ENCODE measurements at places on chromosomes 5 and 9. TPM values are rescaled to one million over a fixed set of nuclear protein-coding genes. Genes with fewer than 3 reads are reported as not detected.

- DNase-seq = no peak
Observed at GRCh38 chr9:76537150-76537646, 78.2 kb downstream of the GCNT1 start.

DNA sequence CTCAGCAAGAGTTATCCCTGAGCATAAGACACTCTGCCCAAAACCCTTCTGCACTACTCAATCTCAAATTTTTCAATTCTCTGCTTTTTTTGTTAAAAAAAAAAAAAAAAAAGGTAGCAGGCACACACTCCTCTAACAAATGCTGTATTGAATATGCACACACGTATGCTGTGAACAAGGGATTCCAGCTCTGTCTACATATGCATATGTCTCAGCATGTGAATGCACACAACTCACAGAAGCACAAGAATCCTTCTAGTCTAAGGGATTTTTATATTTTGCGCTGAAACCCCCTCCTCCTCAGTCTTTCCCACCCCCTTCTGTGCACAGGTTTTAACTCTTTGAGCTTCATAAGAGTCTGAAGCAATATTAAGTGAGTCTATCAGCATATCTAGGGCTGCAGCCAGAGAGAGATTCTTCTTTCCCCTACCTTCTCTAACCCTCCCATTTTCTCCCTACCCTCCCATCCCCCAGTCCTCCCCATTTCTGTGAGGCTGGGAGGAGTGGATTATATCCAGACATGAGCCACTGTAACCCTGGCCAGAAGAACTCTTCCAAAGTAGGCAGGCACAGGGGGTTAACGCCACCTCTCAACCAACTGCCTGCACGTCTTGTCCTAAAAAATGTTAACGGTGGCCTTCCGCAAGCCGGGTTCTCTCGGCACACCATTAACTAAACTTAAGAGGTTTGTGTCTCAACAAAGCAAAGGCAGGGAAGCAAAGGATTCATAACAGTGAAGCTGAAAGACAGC, 1.0 kb downstream of the GABRB2 start:
- DNase-seq = no peak

DNA sequence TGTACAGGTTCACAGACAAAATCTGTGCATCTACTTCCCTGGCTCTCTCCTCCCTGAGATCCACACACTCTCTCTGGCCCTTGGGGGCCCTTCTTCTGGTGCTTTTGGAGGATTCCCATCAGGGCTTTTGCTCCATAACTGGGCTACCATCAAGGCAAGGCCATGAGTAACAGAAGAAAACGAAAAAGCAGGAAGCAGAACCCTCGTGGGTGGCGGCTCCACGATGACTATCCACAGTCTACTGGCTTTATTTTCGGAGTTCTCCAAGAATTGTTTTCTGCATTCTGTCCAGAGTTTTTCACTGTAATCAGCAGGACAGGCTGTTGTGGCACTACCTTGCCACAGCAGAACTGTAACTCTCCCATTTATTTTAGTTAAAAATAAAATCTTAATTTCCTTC, 19.9 kb downstream of the PNPLA7 start:
- DNase-seq = no peak

GRCh38 chr5:109550077-109550476, 139.7 kb upstream of the MAN2A1 start:
- no peak for DNase-seq

DNA sequence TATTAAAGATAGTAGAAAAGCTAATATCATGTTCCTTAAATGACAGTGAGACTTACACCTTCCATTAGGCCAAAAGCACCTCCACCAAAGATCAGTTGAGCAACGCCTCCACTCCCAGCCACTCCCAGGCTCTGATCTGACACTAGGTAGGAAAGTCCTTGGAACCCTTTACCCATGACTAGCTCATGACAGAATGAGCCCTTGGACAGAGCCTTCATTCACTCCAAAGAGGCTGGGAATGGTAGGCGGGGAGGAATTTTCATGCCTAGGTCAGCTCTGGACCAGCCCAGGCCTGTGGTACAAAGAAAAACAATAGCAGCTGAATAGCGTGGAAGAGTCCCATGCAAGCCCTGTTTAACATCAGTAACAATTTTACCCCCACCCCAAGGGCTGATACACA, 493.7 kb downstream of the NR2F1-AS1 start:
- no peak for DNase-seq

- no peak for DNase-seq
Observed at GRCh38 chr5:131968396-131968954, 23.0 kb upstream of the MEIKIN start.

DNA sequence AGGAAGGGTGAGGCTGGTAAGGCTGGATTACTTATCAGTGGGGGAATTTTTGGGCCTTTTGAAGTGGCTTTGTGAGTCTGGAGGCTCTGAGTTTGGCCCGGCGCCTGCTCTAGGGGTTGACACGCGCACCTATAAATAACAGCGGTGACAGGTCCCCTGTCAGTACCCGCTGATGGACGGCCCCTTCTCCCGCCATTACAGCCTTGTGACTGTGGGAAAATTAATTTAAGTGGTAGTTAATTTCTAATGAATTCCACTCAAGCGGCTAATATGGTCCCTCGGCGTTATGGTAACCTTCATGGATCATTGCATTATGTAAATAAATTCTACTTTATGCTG, 16.5 kb downstream of the MRPL36 start:
- no peak for DNase-seq

DNA sequence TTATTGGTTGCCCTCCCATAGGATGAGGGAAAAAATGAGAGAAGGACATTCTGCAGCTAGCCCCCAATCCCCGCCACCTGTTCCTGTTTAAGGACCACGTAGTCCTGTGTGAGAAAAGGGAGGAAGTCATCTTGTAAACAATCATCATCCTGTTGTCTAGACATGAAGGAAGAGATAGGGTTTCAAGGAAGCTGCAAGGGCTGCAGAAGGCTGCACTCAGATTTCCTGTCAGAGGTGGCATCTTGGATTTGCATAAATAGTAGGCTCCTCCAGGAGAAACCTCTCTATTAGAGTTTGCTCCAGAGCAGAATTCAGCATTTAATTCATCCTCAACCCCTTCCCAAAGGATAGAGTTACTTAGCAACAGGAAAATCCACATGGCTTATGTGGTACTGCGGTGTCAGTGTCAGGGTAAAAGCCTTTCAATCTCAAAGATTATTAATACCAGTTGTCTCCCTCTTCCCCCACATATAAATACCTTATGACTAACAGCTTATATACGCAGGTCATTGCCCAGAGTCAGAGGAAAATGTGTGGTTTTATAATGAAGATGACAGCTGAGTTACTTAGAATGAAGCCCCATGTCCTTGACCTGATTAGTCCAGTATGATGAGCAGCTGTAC, 4.6 kb upstream of the DNAJC18 start:
- no peak for DNase-seq

DNA sequence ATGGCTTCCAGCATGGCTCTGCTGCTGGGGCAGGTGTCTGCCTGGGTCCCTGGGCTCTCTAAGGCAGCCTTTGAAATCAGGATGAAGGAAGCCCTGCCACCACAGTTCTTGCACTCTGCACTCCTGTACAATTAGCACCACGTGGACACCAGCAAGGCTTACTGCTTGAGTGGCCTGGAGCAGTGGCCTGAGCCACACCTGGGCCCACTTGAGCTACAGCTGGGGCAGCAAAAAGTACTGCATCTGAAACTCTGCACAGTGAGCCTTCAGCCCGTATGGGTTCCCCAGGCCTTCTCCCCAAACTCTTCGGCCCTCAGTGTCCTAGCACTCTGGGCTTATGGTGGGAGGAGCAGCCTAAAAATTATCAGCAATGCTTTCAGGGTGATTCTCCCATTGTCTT, 8.0 kb upstream of the INIP start:
- no peak for DNase-seq

DNA sequence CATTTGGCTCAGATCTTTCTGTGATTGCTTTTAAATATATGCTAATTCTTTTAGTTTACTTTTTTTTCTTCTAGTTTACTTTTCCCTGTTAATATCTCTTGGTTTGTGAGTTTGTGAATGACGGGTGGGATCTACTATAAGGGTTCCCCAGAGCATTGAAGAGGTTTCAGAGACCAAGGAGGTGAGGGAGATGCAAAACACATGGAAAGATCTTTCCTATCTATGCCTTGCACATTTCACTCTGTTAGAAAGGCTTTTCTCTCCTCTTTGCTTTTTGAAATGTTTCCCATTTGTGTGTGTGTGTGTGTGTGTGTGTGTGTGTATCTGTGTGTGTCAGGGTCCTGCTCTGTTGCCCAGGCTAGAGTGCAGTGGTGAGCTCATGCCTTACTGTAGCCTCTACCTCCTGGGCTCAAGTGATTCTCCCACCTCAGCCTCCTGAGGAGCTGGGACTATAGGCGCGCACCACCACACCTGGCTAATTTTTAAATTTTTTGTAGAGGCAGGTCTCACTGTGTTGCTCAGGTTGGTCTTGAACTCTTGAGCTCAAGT, 50.7 kb downstream of the CNTLN start:
- no peak for DNase-seq

DNA sequence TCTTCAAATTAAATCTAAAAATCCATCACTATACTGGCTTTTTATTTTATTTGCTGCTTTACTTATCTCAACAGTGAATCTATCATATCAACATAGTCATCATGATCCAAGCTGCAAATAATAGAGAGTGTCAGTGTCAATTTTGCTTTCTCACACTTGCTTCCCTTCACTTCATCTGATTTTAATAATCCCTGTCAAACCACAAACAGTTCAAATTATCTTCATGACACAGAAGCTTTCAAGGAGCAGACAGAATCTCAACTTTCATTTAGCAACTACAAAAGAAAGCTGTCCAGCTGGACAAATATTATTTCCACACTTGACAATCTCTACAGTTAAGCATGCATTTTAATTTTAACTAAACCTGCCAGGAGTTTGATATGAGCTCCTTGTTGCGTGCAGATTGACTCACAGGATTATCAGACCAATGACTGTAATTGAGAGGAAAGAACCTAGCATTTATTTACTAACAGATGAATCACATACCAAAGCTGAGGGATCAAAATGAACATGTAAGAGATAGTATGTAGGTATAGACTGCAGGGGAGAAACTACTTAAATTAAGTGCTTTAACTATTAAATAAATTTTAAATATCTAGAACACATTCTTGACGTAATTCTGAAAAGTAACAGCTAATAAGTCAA, 56.0 kb downstream of the KIAA0825 start:
- no peak for DNase-seq

GRCh38 chr9:129177443-129177790, 644 bp downstream of the IER5L start:
- DNase-seq = no peak

GRCh38 chr5:107474361-107474715, 196.4 kb downstream of the EFNA5 start:
- no peak for DNase-seq

DNA sequence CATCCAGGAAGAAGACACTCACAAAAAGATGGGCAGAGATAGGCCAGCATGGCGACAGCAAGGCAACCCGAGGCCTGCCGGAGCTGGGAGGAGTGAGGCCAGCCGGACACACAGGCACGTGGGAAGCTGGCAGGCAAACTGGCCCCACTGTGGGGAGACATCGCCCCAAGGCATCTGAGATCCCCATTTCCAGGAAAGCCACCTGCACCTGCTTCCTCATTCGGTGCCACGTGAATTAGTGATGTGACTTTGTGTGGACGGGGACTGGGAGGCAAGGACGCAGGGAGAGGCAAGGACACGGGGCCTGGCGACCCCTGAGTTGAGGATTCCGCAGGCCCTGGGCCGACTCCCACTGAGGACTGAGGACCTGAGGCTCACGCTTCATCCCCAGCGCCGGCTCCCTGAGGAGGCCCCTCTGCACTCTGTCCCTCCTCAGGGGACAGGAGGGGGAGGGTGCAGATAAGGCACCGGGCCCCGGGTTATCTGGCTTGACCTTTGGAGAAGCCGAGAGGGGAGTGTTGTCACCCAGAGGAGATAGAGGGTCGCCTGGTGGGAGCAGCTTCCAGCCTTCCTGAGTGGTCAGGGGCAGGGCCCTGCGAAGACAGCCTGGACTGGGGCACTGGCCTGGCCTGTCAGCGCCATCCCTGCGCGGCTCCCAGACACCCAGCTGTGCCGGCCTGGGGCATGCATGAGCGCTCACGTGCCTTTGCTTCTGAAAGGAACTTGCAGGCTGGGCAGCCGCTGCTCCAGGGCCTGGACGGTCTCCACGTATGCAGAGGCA, 39.7 kb downstream of the NDUFS6 start:
- DNase-seq = no peak

DNA sequence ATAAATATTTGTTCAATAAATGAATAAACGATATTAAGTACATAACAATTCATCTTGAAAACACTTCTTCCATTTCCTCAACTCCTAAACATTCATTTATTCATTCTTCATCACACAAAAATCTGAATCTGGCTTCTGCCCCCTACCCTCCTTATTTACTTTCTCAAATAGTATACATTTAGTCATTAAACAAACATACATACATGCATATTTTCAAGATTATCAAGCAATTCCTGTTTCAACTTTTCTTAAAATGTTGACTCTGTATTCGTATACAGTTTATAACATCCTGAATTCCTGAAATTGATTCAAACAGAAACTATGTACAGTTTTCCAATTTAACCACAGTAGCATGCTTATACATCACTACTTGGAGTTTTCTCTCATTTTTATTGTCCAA, 129.0 kb downstream of the MUSK start:
- no peak for DNase-seq

- no peak for DNase-seq
Observed at GRCh38 chr9:137490532-137491186, 31.5 kb upstream of the NSMF start.

GRCh38 chr5:54230936-54231685, 79.3 kb downstream of the ARL15 start:
- no peak for DNase-seq

DNA sequence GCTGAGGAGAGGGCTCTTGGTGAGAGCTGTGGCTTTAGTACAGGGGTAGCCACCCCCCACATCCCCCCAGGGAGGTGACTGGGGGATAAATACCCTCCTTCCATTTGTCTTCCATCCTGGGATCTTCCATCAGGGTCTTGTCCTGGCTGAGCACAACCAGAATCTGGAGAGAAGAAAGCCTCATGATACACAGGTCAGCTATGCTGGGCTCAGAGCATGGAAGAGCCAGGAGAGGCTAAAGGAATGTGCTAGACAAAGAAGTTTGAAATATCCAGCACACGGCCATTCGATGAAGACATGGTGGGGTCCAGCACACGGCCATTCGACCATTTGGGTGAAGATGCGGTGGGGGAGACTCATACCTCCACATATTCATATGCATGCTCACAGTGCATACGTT, 30.0 kb downstream of the ROPN1L start:
- no peak for DNase-seq

DNA sequence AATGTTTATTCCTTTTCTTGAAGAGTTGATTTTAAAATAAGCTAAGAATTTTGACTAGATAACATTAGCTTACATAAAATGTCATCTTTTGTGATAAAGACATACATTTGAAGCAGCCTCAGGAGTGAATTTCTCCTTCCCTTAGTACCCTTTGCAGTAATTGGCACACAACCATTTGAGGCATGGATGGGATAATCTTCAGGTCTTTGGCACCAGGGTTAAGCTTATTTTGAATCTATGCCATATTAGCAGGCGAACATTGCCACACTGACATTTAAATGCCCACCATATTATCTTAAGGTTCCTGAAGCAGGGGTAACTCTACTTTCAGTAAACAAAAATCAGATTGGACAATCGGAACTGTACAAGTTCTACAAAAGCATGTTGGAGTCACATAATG, 126.0 kb downstream of the NR3C1 start:
- no peak for DNase-seq

Gene THBS4
- 11.1 TPM for polyA plus RNA-seq

Gene PCDHA5
- 0.06 TPM for polyA plus RNA-seq

Gene PCDHA6
- 0.49 TPM for polyA plus RNA-seq

Gene C7
- polyA plus RNA-seq = 187 TPM

Gene ANKDD1B
- polyA plus RNA-seq = 6.2 TPM

Gene LIFR
- polyA plus RNA-seq = 87.7 TPM

Gene ALDOB
- 853 TPM for polyA plus RNA-seq

Gene ROR2
- polyA plus RNA-seq = 19.1 TPM

Gene CENPK
- polyA plus RNA-seq = 33.5 TPM

Gene IFNK
- polyA plus RNA-seq = not detected

Gene OLFML2A
- 27.7 TPM for polyA plus RNA-seq

Gene GPR21
- 0.80 TPM for polyA plus RNA-seq
